ENCODE measurements at places on chromosomes 1 and 21.

DNA sequence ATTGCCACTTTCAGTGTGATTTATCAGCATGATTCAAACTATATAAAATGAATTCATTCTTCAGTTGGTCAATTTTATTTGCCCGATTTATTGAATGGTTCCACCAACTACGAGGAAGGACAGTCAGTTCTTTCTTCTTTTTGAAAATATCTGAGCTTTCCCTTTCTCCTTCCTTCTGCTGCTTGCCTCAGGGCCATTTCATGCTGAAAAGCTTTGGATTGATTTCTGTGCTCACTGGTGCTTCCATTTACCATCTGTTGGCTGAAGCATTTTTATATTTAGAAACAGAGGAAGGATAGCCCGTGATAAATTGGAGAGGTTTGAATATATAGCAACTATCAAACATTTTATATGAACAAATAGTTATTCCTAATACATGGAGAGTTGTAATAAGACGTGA lies 68.9 kb upstream of the ADAMTS5 start:
- DNase-seq, result no peak

GRCh38 chr1:180221462-180221861 lies 8.6 kb upstream of the LHX4 start:
- no peak for DNase-seq

- DNase-seq, result no peak
Measured at GRCh38 chr1:58454385-58454784, 92.1 kb downstream of the OMA1 start.

DNA sequence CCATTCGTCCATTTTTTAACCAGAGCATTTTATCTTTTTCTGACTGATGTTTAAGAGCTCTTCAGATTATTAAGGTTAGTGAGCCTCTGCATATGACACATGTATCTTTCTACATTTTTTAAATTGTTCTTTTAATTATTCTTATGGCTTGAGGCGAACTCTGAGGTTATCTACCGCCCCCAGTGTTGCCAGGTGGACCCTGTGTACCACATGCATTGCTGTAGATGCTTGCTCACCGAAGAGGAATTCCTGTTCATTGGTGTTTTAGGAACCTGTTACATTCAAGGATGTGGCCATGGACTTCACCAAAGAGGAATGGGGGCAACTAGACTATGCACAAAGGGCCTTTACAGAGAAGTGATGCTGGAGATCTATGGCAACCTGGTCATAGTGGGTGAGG lies 31.8 kb downstream of the ZNF684 start:
- no peak for DNase-seq

- DNase-seq, result no peak
Measured at GRCh38 chr1:183583466-183583865, 6.8 kb downstream of the NCF2 start.

DNA sequence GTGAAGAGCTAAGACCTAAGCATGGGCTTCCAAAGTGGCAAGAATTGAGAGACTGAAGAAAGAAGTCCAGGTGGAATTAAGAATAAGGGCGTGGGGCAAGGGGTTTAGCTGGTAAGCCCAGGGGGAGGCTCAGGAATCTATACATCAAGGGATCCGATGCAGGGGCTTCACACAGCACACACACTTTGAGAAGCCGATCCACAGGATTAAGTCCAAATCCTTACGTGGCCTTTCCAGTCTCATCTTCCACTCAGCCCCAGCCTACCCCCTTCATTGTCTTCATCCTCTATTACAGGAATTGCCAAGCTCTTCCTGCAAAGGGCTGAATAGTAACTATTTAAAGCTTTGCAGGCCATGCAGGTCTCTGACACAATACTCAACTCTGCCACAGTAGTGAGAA lies 101.3 kb downstream of the TGFBR3 start:
- no peak for DNase-seq

DNA sequence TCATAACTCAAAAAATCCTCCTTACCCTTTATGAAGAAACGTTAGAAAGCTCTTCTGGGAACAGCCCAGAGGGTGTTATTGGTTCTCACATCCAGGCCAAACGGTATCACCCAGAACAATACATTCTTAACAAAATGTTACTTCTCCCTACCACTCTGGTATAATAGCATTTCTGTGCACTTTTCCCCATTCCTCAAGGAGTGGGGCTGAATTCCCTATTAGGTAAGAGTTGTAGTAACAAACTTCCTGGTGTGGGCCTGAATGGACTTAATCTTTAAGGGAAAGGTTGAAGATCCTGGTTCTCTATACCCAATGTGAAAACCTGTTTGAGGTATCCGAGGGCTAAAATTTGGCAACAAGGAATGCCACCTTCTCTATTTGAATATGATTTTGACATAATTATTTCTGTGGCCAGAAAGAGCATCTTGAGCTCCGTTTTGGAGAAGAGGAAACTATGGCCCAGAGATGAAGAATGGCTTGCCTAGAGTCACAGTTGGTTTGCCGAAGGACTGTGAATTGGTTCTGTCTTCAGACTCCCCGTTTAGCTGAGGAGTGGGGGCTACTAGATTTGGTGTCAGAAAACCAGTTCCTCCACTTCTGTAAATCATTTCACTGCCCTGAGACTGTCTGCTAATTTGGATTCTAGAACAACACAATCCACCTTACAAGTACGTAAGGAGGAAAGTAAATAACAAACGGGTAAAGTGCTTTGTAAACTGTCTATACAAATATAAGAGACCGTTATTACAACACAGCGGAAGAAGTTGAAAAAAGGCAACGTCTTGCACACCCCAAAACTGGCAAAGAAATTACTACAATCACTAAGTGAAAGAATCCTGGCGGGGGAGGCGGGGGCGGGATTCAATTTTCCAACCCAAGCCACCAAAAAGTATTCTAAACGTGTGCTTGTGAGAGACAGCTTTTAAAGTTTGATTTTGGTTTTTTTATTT lies 2.3 kb downstream of the ANP32E start:
- peak; percentile 52 for DNase-seq

GRCh38 chr21:29418813-29419212 lies 120.1 kb downstream of the BACH1 start:
- DNase-seq, result no peak

GRCh38 chr1:62428351-62428750 lies 8.5 kb upstream of the USP1 start:
- no peak for DNase-seq

DNA sequence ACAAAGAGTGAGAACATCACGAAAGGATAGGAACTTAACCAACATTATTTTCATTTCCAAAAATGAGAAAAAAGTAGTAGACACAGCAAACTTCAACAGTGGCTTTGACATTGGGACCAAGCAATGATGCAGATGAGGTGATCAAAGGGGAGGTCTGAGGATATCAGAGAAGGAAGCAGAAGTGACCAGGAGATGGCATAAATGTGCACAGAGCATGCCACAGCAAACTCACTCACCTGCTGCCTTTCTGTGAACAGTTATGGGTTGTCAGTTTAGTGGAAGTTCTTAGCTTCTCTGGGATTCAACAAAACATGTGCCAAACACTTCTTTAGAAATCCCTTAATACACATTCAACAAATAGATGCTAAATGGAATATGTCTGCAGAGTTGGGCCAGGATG lies 290.1 kb downstream of the PLPP3 start:
- no peak for DNase-seq

DNA sequence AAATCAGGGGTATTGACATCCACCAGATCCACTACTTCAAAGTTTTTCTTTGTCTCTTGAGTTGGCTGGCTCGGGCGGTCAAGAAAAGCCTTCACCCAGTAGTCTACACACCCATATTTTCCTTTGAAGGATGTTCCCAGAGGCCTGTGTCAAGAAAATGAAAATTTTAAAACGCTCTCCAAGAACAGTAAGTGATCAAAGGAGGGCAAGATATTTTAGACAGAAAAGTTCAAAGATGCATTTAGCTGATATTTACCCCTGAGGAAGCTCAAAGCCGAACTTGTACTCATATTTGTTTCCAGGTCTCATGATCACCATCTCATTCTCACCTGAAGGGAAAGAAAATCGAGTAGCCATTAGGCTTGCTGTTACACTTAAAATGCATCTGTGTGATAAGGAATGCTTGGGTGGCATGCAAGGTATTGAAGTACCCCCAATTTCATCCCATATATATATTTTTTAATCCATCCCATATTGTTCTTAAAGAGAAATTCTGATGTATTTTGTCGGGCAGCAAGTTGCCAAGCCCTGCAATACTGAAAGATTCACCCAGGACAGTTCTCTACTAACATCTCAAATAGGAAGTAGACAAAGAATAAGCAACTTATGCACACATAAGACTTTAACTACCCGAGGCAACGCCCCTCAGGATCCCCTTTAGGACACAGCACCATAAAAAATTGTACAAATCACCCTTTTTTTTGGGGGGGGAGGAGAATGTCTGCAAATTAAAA lies 1.1 kb downstream of the TXNIP start:
- DNase-seq, result no peak

DNA sequence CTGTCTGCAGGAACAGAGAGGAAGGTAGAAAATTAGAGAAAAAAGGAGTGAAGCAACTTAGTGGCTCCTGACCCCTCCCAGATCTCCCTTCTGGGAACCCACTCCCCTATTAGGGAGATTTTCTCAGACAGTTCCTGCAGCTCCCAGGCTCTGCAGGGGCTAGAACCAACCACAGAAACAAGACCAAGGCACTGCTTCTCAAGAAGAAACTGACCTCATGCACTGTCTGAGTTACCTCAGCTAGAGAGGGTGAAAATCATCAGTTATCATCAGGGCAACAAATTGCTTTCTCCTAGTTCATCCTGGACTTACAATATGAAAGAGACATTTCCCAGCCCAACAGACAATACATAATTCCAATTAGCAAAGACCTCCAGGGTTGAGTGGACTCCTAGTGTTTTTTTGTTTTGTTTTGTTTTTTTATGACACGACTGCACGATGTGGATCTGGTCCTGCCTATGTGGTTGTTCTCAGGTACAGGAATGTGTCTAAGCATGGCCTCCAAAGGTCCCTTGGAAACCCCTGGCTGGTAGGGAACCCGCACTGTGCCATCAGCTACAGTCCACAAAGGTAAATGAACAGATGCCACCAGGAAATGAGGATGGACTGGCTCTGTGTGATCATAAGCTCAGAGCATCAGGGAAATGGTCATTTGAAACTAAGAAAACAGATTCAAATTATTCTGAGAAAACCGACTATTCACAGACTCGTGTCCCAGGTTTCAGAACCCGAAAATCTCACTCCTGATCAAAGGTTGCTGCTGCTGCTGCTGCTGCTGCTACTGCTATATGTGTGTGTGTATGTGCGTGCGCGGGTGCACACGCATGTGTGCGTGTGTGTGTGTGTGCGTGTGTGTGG lies 65.3 kb downstream of the LAMC2 start:
- DNase-seq, result no peak

DNA sequence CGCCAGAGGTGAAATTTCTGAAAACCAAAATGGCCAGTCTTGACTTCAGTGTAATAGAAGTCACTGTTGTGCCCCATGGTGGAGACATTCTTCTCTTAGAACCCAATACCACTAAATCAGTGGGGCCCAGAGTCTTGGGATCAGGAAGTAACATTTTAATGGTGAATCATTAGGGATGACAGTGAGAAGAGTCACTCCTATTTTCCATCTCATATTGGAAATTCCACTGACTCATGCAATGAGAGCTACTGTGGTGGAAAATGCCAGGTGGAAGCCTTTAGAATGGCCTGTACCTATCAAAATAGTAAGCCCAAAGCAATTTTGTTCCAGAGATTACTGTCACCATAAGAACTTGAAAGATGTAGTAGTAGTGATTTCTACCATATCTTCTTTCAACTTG lies 20.6 kb upstream of the PPM1J start:
- DNase-seq, result no peak
